Mucosa of descending colon (tissue), 3 donors: ENCODE measurements at places on chromosomes 5 and 9.

DNA sequence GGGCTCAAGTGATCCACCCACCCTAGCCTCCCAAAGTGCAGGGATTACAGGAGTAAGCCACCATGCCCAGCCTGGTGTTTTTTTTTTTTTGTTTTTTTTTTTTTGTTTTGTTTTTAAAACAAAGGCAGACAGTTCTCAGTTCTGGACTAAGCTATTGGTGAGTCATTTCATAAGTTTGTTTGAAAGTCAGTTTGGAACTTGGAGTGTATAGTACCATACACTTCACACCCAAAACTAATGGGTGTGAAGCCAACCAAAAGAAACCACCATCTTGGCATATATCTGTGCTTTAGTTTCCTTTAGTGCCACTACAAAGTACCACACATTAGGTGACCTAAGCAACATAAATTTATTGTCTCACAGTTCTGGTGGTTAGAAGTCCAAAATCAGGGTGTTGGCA lies 13.4 kb downstream of the MAST4 start:
- no peak for DNase-seq

GRCh38 chr5:77086689-77087483 lies at the start of gene ZBED3:
Gene ZBED3, minus strand, starts transcription at chr5:77087285. Its CDS starts 9,407 bp downstream, at chr5:77077878.
- peak; percentile 81 for DNase-seq

DNA sequence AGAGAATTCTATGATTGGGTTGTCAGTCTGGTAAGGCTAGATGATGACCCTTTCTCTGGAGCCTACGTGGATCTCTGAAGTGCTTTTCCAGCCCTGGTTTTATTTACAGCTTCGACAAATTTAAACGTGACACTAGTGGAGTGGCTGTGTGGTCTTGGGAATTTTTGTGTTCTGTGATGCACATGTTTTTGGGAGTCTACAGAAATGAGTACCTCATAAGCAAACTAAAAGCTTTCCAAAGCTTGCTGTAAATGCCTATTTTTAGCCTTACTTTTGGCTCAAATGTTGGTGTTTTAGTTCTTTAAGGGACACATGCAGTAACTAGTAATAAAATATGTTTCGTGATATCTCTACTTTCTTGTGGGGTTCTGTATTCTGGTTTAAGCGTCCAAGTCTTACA lies 3.3 kb downstream of the LARP1 start:
- DNase-seq = no peak

- DNase-seq = no peak
Observed at GRCh38 chr9:113621309-113621791, 157.8 kb downstream of the RGS3 start.

DNA sequence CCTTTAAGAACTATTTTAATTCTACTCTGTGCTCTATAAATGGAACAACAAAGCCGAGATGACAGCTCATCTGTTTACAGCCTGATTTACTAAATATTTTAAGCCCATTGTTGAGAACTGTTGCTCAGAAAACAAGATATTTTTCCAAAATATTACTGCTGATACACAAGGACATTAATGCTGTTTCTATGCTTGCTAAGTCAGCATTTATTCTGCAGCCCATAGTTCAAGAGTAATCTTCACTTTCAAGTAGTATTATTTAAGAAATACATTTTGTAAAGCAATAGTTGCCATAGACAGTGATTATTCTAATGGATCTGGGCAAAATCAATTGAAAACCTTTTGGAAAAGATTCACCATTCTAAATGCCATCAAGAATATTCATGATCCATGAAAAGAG lies 208.3 kb downstream of the CDH12 start:
- no peak for DNase-seq

GRCh38 chr9:2017331-2018161 lies 2.4 kb downstream of the SMARCA2 start:
- DNase-seq = peak; percentile 78

- DNase-seq = no peak
Observed at GRCh38 chr9:87259543-87260518, 237.8 kb upstream of the DAPK1 start.

GRCh38 chr9:128575469-128575868 lies 23.1 kb downstream of the SPTAN1 start:
- DNase-seq = peak; percentile 77

GRCh38 chr5:51476431-51476830 lies 93.2 kb downstream of the ISL1 start:
- no peak for DNase-seq

DNA sequence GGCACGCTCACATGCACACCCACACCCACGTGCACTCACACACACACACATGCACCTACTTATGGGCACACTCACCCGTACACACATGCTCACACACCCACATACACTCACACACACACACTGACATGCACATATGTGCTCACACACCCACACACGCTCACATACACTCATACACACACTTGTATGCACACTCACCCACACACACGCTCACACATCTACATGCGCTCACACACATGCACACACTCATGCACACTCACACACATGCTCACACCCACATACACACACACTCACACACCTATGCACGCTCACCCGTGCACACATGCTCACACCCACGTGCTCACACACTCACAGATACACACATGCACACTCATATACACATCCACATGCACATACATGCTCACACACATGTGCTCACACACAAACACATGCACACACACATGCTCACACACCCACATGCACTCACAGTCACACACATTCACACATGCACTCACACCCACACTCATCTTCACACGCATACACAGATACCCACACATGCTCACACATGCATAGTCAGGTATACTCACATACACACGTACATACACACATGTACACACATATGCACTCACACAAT lies 138.3 kb downstream of the OLFM1 start:
- no peak for DNase-seq

- no peak for DNase-seq
Observed at GRCh38 chr5:62585751-62586150, 7.1 kb downstream of the LRRC70 start.

DNA sequence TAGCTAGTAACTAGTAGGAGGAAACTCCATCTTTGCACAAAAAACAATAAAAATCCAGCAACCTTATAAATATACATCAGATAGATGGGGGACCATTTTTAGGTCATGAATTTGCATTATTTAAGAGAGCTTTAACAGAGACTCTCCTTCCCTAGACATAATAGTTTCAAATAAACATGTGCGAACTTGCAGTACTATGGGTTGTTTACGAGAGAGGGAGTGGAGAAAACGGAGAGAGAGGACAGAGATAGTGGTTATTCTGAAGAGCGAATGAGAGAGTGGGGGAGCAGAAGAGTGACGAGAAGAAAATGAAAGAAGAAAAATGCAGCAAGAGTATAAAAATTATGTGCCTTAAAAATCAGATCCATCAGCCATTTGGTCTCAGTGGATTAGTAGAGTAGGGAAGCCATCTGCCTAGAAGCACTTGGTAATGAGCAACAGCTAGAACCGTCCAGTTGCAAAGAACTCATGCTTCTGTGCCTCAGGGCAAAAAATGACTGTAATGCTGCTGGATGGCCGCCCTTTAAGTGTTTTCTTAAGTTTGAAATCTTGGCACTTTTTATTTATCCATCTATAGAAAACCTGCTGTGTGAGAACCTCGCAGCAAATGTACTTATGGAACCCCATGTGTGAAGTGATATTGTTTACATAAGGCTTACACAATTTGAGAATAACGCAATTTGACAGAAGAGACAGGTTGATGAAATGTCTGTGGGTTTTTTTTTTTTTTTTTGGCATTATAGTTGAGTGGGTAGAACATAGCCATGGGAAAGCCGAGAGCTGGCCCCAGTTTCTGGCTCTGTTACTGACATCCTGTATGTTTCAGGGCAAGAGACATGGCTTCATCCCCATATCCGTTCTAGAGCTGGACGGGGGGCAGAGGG lies 95.6 kb upstream of the ZNF608 start:
- DNase-seq = no peak

DNA sequence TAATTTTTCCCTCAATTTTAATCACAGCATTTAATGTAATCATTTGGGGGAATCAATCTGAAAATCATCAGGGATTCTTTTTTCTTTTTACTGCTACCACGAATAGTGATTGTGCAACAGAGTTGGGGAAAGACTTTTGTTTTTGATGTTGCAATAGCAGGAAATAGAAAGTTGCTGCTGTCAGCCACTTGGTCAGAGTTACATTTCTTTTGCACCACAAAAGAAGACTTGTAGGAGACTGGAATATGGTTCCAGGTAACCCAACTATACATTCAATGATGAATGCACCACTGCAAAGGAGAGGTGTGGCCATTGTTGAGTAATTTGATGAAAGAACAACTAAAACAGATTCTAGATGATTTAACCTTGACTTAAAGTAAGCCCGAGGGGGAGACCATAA lies 46.3 kb upstream of the PALM2AKAP2 start:
- DNase-seq = no peak

DNA sequence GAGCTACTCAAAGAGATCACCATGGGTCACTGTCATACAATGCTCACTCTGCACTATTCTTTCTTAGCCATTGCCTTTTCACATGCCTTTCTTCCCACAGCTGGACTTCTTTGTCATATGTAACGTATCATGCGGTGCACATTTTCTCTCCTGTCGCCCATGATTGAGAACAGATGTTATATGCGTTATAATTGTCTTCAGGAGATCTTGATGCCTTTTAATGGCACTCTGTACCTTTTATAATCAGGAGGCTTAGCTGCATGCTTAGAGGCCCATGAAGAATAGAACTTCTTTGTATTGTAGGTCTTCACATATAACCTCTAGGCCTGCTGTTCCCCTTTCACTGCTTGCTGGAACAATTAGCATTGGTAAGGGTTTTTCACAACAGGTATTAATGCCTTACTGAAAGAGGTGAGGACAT lies 436.1 kb downstream of the CDH10 start:
- DNase-seq = no peak

- DNase-seq = peak; percentile 39
Observed at GRCh38 chr5:59648949-59649921, 244.3 kb downstream of the PDE4D start.
